Sciatic nerve (tissue), 2 donors: ENCODE measurements at places on chromosomes 3 and 15.

DNA sequence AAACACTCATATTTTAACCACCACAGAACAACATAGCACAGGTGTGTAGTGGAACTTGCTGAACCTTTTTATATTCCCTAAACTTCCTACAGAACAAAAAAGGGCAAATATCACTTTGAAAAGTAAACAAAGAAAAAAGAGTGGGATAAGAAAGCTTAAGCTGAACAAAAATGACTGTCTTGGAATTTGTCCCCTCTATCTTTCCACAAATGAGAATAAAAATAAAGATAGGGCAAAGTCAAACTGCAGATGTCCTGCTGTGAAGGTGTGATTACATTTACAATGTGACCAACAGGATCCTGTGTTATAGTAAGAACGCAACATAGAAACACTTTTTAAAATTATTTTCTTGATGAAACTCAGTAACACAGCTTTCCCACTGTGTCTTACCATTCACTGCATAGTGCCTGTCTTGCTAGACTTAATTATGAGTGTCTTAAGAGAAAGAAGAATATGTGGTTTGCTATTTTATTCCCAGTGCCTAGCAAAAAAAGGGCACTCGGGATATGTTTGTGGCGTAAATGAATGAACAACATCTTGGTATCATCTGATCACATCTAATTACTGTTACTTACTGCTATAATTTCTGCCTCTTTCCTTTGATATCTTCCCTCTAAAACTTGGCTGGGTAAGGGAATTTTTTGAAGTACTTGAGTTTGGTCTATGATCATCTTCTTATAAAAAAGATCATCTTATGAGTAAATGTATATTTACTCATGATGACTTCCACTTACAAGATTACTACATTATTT lies 67.5 kb downstream of the DENND4A start:
- no peak for DNase-seq

GRCh38 chr15:73799466-73799865 lies 46.3 kb upstream of the INSYN1 start:
- no peak for DNase-seq

GRCh38 chr3:40623567-40623966 lies 98.8 kb downstream of the ZNF621 start:
- no peak for DNase-seq

- peak; percentile 90 for DNase-seq
Measured at GRCh38 chr3:114624571-114625181, 330.8 kb downstream of the TIGIT start.

DNA sequence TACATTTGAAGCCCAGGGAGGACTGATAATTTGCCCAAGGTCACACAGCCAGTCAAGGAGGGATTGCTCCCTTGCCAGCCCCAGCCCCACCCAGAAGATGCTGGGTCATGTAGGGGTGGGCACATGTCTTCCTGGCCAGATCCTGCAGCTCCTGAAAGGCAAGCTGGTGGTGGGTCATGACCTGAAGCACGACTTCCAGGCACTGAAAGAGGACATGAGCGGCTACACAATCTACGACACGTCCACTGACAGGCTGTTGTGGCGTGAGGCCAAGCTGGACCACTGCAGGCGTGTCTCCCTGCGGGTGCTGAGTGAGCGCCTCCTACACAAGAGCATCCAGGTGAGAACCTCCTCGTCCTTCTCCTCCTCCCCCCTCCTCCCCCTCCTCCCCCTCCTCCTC lies 13.2 kb downstream of the ISG20 start:
- DNase-seq: peak; percentile 61

DNA sequence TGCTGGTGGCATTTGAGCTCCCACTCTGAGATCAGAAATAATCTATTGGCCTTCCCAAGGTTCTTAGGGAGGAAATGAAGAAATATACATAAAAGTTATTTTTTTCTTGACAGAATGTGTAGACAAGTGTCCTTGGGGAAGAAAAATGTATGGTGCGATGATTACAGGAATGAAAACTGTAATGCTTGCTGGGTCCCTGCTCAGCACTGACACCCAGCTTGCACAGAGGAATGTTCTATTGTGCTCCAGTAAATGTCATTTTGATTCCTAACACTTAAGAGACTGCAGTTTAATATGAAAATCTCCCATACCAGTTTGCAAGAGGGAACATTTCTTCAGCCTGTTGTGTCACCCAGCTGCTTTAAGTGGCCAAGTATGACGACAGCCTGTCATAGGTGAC lies 271.3 kb upstream of the TPM1 start:
- DNase-seq: no peak

DNA sequence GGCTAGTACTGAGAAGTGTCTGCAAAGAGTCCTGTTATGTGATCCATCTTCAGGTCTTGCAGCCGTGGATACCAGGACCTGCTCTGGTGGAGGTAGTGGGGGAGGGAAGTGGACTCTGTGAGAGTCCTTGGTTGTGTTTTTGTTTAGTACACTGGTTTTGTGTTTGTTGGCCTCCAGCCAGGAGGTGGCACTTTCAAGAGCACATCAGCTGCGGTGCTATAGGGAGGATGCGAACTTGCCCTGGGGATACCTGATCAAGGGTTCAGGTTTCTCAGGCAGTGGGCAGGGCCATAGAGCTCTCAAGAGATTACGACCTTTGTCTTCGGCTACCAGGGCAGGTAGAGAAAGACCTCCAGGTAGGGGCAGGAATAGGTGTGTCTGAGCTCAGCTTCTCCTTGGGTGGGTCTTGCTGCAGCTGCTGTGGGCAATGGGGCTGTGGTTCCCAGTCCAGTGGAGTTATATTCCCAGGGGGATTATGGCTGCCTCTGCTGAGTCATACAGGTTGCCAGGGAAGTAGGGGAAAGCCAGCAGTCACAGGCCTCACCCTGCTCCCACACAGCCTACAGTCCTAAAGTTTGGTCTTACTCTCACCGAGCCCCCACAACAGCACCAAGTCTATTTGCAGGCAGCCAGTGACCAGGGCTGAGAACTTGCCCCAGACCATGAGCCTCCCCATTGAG lies 132.8 kb upstream of the NPHP3 start:
- no peak for DNase-seq

- no peak for DNase-seq
Measured at GRCh38 chr3:141929341-141929995, 53.0 kb downstream of the ATP1B3 start.

GRCh38 chr3:48215466-48215865 lies 7.8 kb upstream of the CAMP start:
- no peak for DNase-seq

DNA sequence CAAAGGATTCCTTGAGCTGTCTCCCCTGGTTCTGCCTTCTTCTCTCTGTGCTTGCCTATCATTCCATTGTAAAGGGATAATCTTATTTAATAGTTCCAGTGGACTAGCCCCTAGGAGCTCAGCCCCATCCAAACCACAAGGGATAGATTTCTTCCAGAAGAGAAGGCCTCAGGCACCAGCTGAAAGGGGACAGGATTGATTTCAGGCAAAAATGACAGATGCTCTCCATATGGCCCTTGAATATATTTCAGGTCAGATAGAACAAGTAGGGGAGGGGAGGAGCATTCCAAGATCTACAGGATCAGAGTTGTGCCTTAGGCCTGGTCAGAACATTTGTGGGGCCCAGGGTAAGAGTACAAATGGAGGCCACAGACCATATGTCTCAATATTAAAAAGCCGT lies 85.3 kb downstream of the RPLP1 start:
- no peak for DNase-seq

DNA sequence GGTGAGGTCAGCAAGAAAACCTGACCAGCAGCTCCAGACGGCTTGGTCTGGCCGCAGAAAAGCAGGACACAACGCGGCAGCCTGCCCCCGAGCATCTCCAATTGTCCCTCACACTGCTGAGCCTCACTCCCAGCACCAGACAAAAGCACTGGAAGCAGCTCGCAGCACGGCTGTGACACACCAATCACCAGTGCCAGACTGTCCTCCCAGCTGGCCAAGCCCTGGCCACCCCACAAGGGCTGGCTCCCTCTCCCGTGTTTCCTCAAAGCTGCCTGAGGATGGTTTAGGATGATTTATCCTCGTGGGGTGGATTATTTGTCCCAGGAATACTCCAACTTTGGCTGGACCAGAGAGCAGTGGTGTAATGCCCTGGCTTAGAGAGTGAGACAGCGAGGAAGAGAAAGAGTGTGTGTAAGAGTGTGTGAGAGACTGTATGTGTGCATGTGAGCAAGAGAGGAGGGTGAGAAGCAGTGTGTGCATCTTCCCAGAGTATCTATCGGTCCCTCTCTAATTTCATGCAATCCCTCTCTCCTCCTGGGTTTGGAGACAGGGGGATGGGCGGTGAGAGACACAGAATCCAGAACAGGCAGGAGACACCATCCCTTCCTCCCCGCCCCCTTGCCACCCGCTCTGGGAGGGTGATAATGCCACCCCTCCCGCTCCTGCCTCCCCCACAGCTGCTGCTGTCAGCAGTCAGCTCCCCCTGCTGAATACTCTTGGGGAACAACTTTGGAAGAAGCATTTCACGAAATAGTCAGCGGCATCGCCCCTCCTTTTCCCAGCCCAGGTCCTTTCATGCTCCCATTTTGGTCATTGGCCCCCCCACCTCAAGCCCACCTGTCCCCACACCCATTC lies 34.2 kb downstream of the SEMA5B start:
- DNase-seq: no peak

- DNase-seq: no peak
Measured at GRCh38 chr15:77578641-77579372, 53.9 kb downstream of the LINGO1 start.
